ENCODE measurements at places on chromosomes 3 and 15.

GRCh38 chr15:73950479-73950830 is 24.2 kb downstream of the LOXL1 start:
- DNase-seq, result no peak

GRCh38 chr15:31554261-31554660 is 227.6 kb downstream of the KLF13 start:
- no peak for DNase-seq

DNA sequence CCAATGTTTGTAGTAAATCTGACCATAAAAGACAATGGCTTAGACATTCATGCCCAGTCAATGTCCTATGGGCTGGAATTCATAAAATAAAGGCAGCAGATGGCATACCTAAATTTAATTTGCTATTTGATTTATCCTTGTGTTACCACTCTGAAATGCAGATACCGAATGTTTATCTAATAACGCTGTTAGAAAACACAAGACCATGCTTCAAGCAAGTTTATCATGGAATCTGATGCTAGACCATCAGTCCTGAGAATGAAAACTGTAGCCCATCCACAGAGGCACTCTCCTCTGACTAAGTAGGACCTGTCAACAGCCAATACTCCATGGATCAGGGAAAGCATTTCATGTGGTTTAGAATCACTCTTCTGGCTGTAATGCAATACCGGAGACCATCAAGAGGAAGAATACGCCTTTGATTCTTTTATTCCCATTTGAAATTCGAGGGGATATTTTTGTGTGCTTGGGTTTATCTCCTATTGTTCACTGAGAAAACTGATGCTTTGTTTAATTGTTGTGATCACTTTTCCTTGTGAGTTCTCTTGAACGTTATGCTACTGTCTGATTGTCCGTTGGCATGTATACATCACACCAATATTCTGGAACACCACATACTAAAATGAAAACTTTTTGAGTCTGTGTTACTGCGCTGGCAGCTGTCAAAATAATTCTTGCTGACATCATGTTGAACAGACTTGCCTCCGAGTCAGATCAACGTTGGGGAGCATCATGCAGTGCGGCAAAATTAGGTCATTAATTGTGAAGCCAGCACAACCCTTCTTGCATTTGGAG is 12.1 kb upstream of the CPB1 start:
- no peak for DNase-seq

GRCh38 chr15:70495991-70496599 is 267.3 kb downstream of the UACA start:
- DNase-seq, result no peak

DNA sequence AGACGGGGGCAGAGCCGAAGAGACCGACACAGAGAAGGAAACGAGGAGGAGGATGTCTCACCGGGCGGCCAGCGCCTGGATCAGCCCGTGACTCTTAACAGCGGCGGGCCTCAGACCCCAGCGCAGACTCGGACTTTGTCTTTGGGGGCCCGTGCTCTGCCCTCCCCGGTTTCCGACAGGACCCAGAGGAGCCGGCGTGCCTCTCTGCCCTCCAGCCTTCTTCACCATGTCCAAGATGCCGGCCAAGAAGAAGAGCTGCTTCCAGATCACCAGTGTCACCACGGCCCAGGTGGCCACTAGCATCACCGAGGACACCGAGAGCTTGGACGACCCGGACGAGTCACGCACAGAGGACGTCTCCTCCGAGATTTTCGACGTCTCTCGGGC is 1.0 kb downstream of the TSC22D2 start:
- DNase-seq, result no peak

DNA sequence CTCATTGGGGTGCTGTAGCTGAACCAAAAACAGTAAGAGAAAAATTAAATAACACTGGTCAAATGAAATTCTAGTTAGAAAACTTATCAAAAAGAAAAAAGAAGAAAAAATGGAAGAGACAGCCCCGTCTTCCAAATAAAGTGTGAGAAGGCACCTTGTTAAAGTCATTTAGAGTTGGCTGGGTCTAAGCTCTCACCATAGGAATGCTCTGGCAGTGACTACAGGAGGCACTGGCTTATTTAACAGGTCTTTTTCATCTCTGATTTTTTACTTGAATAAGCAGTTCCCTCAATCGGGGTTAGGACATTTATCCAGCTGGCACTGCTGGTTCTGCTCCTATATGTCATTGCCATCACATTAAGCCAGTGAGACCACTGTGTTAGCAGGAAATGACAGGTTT is 1.6 kb upstream of the ABI3BP start:
- DNase-seq, result no peak

DNA sequence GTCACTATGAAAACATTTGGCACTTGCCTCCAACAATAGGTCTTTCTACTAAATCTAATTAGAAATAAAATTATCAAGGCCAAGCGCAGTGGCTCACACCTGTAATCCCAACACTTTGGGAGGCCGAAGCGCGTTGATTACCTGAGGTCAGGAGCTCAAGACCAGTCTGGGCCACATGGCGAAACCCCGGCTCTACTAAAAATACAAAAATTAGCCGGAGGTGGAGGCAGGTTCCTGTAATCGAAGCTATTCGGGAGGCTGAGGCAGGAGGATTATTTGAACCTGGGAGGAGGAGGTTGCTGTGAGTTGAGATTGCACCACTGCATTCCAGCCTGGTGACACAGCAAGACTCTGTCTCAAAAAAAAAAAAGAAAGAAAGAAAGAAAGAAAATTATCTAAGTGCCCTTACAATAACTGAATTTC is 1.6 kb upstream of the PLD1 start:
- no peak for DNase-seq

- DNase-seq, result no peak
Observed at GRCh38 chr15:101407439-101407838, 82.1 kb downstream of the PCSK6 start.

DNA sequence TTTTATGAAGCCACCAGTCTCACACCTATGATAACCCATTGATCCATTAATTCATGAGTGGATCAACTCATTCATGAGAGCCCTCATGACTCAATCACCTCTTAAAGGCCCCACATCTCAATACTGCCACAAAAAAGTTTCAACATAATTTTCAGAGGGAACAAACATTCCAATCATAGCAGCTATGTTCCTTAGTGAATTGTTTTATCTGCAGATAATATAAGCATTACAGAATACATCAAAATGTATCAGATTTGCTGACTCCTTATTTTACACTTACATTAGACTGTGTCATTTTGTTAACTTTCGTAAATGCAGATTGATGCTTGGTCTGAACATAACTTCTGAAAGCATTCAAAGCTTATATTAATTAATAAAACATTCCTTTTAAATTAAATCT is 155.3 kb upstream of the MBNL1 start:
- no peak for DNase-seq

- no peak for DNase-seq
Observed at GRCh38 chr3:135226057-135226456, 431.0 kb downstream of the EPHB1 start.

- no peak for DNase-seq
Observed at GRCh38 chr3:117631781-117632180, 922.2 kb downstream of the TUSC7 start.
